Mesenteric fat pad (tissue), 1 donor: ENCODE measurements at places on chromosomes 3 and 15. TPM values are rescaled to one million over a fixed set of nuclear protein-coding genes. Genes with fewer than 3 reads are reported as not detected.
A peak's percentile ranks its signal among the peaks of the same experiment; 100 is the strongest.

DNA sequence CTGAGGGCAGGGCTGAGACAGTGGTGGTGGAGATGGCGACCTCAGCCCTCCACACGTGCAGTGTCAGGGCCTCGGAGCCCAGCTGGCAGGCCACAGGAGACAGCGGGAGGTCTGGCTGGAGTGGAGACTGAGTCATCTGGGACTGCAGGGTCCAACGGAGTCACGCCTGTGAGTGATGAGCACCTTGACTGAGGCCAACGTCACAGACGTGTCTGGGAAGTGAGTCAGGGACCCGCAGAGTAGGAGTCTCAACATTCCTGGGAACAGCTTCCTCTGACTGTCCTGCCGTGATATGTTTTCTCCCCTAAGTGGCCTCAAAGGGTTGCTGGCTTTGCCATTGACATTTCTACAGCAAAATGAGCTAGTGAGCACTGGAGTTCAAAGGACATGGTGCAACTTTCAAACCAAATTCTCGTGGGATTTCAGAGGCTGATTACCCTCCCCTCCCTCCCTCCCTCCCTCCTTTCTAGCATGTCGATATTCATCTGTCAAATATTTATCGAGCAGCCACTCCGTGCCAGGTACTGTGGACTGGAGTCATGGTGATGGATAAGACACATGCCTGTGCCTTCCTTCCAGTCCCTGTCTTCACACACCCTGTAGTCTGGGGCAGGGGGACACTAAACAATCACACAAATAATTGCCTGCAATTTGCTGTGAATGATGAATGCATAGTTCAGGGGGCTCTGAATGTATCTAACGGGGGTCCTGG lies 53.3 kb upstream of the AMOTL2 start:
- DNase-seq, result no peak

DNA sequence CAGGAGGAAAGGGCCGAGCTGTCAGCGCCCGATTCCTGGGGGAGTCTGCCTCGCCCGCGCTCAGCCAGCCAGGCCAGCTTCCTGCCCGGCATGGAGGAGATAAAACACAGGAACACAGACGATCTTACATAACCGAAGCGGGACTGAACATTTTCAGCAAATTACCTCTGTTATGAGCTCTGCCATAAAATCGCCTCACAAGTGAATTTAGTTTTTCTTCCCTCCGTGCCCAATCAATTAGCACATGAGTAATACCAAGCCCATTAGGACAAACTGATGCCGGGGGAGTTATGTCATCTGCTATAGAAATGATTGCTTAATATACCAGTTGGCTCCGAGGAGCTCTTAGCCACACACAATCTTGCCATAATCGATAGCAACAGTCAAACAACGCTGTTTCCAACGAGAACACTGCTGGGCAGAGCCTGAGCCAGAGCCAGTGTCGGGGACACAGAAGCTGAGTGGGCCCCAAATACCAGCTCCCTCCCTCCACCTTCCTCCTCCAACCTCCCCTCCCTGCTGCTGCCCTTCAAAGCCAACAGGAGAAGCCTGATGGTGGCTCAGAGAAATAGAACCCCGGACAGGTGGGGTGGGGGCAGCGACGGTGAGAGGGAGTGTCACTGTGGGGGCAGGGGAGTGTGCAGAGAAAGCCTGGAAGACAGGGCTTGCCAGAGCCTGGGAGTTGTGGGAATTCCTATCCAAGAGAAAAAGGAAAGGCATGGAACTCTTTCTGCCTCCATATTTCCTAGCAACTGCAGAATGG lies 279.4 kb upstream of the TLE3 start:
- DNase-seq, result peak; percentile 87

DNA sequence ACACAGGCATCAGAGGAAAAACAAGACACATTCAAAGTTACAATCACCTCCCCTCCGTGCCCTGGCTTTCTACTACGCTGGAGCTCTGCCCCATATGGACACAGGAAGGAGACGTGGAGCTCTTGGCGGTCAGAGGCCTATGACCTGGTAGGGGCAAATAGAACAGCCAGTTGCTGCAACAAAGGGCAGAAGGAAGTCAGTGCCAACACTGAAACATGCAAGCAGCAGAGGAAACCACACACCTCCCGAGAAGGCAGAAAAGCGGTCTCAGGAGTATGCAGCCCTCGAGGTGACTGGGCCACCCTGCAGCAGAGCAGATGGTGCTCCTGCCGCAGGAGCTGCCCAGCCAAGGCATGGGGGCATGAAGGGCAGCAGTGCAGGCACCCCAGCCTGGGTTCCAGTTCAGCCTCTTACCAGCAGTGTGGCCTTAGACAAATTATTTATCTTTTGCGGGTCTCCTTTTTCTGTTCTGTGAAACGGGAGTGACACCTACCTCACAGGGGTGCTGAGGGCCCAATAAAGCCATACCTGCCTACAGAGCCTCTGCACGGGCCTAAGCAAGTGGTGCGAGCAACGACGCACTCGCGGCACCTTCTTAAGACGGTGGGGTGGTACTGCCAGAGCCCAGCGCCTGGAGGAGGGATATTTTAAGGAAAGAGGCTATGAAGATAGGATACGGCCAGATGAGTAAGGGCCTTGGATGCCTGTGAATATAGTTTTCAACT lies 8.6 kb downstream of the ZXDC start:
- DNase-seq, result peak; percentile 77

The TRMT10C gene
- 21.2 TPM for total RNA-seq

- DNase-seq, result no peak
Observed at GRCh38 chr3:140022066-140022770, 87.2 kb downstream of the CLSTN2 start.

DNA sequence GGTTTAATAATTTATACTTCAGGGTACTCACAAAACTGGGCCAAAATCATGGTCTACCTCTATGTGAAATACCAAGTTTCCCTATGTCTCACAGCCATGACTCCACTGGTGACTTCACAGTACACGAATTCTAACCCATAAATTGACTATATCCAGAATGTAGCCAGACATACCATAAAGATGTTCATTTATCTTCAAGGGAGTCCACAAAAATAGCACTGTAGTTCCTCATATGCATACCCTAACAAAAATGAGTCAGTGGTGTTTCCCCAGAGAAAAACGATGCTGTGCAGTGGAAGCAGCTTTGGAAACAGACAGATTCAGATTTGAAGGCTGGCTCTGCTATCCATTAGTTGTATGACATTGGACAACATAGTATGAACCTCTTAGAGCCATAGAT lies 438.8 kb downstream of the FHIT start:
- no peak for DNase-seq

The KIAA1143 gene
- 17.9 TPM for total RNA-seq

- DNase-seq, result peak; percentile 5
Observed at GRCh38 chr15:29032229-29032625, 146.5 kb downstream of the APBA2 start.
